ENCODE measurements at places on chromosomes 3 and 15.

GRCh38 chr3:126983276-126983652, 349 bp downstream of the PLXNA1 start:
- no peak for DNase-seq

DNA sequence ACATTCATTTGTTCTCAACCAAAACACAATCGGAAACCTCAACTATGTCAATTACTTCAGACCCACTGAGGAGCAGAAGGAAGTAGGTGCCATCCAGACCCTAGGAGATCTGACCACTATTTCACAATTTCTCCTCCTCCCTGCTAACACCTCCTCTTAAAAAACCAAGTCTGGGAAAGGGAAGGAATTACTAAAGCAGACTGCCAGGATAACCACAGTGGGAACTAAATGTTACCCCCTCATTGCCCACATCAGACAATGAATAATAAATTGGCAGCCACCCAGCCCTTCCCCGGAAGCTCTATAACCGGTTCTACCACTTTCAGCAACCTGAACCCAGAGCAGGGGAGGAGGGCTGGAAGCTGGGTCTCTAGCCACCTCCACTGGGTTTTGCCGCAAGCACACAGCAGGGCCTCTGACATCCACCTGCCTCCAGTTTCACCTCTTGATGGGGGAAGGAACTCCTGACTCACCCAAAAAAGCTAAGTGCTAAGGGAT, 17.6 kb downstream of the C15orf62 start:
- peak; percentile 71 for DNase-seq

DNA sequence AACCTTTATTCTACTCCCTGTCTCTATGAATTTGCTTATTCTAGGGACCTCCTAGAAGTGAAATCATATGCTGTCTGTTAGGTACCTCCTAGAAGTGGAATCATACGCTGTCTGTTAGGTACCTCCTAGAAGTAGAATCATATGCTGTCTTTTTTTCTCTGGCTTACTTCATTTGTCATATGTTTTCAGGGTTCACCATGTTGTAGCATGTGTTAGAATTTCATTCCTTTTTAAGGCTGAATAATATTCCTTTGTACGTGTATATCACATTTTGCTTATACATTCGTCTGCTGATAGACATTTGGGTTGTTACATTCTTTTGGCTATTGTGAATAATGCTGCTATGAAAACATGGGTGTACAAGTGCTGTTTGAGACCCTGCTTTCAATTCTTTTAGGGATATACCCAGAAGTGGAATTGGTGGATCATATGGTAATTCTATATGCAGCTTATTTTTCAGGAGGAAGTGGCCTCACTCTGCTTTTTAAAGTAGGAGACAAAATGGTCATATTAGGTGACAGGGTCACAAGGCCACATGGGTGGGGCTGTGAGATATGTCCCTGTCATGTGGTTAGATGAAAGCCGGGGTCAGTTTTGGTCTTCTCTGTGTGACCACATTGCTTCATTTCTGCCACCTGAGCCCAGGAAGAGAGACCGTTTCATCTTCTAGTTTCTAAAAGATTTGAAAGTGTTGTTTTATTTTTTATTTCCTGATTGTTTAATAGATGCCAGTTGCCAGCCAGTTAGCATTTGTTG, 76.7 kb downstream of the FLNB start:
- no peak for DNase-seq

DNA sequence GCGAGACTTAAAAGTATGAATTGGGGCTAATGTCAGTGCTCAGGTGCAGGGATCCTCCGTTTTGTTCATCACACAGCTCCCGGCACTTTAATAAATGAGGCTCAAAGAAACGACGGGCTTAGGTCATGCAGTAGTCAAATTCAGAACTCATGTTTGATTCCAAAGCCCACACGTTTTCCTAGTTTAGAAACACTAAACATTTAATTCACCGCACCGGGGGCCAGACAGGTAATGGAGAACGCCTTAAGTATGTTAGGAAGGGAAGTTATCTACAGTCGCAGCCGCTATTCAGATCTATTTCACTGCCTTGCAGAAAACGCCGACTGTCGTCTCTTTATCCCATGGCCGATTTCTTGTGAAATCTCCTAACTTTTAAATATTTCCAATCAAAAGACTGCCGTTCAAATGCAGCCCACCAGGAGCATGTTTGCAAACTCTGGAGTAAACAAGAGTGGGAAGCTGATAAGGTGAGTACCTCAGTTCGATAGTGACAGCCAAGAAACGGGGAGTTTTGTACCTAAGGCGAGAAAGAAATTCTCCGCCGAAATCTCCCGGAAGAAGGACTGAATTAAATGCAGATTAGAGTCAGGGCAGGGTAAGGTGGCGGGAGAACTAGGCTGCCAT, 569 bp downstream of the HIGD2B start:
- no peak for DNase-seq

- no peak for DNase-seq
Observed at GRCh38 chr15:40501487-40501886, 30.7 kb downstream of the CHST14 start.

GRCh38 chr3:128476659-128477058, 10.0 kb upstream of the DNAJB8 start:
- DNase-seq: no peak

DNA sequence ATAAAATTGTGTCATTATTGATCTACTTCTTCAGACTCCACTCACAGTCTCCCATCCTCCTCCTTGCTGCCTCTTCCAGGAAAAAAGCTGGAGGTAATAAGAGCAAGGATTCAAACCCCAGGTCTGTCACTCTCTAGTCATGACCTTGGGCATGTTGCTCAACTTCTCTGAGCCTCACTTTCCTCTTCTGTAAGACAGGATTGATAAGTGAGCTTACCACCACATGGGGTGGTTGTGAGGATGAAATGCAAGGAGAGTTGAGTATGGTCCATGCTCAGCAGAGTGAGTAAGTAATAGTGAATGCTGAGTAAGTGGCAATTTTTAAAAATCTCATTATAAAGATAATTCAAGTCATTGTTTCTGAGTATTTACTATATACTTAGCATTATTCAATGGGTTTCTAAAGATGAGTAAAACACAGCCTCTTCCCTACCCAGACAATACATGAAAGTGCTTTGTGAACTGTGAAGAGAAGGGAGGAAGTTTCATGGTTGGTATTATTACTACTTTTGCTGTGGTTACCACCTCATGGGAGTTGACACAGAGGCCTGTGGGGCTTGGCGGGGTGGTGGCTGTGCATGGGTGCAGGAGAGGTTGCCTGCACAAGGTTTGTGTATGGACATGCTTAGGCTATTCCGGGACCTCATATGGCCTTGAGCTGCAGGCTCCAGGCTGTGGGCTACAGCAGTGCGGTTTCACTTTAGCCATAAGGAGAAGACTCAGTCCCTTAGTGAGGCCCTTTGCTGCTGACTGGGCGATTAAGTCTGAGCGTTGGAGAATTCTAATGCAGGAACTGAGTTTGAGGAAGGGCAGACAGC, 30.0 kb downstream of the SLC6A11 start:
- no peak for DNase-seq

DNA sequence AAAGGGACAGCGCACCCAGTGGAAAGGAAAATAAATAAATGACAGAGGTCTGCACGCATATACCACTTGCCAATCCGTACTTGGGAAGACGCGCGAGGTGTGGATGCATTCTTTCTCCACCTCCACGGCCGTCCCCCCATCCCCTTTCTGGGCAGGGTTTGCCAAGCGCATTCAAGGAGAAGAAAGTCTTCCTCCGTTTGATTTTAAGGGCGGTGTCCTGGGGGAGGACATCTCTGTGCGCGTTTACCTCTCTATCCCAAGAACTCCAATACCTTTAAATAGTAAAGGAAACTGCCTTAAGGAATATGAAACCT, 576 bp upstream of the MB21D2 start:
- no peak for DNase-seq

GRCh38 chr3:87052499-87053260, 61.7 kb upstream of the VGLL3 start:
- DNase-seq: no peak

- no peak for DNase-seq
Observed at GRCh38 chr15:99431661-99432091, 134.1 kb upstream of the MEF2A start.

DNA sequence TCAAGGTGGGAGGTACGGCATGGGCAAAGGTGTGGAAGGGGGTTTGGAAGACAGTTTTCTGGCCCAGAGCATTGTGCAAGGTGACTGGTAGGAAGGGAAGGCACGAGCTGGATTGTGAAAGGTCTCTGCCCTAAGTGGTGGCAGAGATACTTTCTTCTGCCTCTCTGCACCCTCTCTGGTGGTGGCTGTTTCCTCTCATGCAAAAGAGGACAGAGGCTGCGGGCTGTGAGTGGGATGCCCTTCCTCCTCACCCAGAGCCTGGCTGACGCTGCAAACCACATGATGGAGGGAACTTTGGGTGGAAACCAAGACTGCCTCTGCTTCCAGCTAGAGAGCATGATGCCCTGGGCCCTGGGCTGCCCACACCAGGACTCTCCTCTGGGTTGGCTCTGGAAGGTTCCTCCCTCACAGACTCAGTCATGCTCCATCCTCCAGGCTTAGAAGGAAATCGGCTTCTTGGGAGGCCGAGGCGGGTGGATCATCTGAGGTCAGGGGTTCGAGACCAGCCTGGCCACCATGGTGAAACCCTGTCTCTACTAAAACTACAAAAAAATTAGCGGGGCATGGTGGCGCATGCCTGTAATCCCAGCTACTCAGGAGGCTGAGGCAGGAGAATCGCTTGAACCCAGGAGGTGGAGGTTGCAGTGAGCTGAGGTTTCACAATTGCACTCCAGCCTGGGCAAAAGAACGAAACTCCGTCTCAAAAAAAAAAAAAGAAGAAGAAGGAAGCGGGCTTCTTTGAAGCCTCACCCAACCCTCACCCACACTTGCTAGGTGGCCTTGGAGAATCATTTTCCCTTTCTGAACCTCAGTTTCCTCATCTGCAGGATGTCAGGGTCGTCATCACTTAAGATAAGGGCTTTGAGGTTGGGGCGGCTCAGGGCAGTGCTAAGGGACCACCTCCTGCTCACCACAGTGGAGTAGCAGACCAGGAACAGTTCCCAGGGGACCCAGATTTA, 8.3 kb downstream of the PSTPIP1 start:
- DNase-seq: no peak

- no peak for DNase-seq
Observed at GRCh38 chr15:27670486-27671209, 428.5 kb downstream of the OCA2 start.

- peak; percentile 65 for DNase-seq
Observed at GRCh38 chr3:195207731-195208130, 63.2 kb downstream of the XXYLT1 start.

DNA sequence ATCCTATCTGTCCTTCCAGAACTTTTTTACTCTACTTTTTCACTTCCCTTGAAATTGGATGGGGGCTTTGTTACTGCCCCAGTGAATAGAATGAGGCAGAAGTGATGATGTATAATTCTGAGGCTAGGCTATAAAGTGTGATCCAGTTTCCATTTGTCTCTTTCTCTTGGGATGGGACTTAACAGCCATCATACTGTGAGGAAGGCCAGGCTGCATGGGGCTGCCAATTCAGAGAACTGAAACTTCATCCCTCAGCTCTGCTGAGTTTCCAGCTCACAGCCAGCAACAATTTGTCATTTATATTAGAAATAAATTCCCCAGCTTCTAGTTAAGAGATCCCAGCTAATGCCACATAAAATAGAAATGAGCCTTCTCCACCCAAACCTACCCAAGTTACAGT, 504.0 kb upstream of the TGFBR2 start:
- DNase-seq: no peak

GRCh38 chr3:177693616-177694264, 496.5 kb upstream of the TBL1XR1 start:
- no peak for DNase-seq

GRCh38 chr3:187986514-187986934, 167.4 kb upstream of the LPP start:
- peak; percentile 79 for DNase-seq

- no peak for DNase-seq
Observed at GRCh38 chr3:57978316-57978715, 29.9 kb upstream of the FLNB start.

DNA sequence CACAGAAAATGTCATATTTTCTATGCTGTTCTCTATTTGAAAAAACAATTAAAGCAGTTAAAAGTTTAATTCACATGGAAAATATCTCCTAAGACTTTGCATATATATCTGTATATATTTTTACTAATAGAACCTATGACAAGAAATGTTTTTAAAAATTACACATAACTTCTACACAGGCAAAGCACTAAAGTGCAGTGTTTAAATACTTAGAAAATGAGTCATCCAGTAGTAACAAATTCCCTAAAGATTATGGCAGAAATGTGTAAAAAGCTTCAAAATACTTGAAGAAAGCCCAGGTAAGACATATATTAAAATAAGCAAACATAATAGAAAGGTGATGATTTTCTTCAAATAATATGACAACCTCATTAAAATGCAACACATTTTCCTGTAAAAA, 236.6 kb downstream of the TBC1D5 start:
- DNase-seq: peak; percentile 57

- DNase-seq: no peak
Observed at GRCh38 chr15:90063770-90064247, 38.5 kb downstream of the IDH2 start.

DNA sequence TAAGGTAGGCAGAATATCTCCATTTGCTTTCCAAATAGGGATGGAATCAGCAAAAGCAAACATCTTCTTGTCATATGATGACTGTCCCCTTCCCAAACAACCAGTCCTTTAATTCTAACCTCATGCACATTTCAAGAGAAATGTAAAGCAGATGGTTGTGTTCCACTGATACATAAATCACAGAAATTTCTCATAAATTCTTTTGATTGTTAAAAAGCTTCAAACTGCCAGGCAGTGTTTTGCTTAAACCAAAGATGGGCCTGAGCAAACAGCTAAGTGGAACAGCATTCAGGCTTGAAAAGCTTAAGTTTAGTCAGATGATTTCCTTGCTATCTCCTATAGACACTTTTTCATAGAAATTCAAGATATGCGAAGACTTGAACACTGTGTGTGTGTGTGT, 74.3 kb upstream of the SOX2 start:
- DNase-seq: no peak

DNA sequence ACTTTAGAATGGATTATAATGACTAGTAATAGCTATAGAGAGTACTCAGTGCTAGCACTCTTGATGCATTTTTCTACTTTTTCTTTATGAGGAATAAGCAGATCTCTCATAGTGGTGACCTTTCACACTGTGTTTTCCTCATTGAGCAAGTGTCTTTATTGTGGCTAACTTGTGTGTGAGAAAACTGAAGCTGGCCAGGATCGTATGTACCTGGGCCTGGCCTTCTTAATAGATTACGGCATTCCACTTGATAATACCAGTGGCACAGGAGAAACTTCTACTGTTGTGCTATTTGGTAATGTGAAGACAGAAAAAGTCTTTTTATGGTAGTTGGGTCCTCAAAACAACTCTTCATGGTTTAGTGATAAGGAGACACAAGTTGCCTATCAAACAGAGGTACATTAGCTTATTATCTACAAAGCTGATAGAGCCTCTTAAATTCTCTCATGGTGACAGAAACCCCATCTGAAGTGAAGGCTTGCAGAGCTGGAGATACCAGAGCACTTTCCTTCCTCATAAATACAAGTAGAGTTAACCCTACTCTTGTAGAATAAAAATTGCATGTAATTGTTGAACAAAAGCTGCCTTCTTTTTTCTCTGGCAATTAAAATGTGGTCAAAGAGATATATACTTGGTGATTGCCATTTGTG, 64.6 kb downstream of the LYSMD4 start:
- DNase-seq: no peak

Measured in choroid plexus epithelial cell (primary cell).